ENCODE measurements at places on chromosomes 7 and 10.

DNA sequence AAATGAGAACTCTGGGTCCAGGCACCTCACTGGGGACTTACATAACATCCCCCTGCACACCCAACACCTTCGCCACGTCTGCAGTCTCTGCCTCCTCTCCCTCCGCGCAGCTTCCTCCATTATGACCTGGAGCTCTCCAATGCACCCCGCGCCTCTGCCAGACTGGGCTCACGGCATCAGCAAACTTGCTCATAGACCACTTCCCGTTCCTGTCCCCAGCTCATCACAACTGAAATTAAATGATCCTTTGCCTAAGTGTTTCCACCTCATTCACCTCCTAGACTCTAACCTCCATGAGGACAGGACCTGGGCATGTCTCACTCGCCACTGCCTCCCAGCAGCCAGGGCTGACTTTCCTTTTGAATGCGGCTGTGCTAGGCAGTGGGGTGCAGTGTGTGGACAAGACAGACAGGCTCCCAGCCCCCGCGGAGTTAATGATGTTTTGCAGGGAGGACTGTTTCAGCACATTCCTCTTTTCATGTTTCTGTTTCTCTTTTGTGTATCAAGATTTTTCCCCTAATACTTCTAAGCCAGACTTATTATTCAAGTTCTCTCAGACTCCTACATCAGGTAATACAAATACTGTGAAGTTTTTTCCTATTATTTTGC, 18.8 kb downstream of the CHST15 start:
- DNase-seq: no peak

- no peak for DNase-seq
Measured at GRCh38 chr7:14207711-14208110, 218.2 kb upstream of the ETV1 start.

DNA sequence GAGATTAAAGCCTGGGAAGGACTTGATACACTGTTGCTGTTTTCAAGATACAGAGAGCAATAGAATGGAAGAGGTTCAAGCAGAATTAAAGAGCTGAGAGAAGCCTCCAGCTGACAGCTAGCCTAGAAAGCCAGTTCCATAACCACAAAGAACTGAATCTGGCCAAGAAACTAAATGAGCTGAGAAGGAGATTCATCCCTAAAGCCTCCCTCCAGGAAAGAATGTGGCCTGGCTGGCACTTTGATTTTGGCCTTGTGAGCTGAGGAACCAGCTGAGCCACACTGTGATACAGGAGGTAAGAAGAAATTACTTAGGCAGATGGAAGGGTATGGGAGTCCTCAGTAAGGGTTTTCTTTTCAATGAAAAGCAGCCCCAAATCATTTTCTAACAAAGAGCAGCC, 324.1 kb downstream of the PHF14 start:
- no peak for DNase-seq

DNA sequence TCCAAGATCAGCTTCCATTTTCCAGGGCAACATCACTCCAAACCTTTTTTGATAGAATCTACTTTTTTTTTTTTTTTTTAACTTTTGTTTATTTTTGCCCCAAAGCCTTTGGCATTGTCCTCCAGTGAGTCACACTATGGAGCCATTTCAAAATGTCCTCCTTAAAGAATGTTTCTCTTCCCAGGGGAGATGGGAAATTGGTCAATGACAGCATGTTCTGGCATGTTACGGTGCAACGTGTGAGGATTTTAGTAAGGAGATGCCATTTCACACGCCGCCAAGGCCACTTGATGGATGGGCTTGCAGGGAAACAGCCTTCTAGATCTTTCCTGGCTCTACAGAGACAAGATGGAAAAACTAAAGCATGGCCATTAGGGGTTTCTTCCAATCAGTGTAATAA, 30.7 kb upstream of the TRIL start:
- no peak for DNase-seq

- no peak for DNase-seq
Measured at GRCh38 chr10:4918236-4918635, 45.0 kb upstream of the AKR1C1 start.

Data from NCI-H774 (cell line).